ENCODE measurements at places on chromosomes 4 and X.

DNA sequence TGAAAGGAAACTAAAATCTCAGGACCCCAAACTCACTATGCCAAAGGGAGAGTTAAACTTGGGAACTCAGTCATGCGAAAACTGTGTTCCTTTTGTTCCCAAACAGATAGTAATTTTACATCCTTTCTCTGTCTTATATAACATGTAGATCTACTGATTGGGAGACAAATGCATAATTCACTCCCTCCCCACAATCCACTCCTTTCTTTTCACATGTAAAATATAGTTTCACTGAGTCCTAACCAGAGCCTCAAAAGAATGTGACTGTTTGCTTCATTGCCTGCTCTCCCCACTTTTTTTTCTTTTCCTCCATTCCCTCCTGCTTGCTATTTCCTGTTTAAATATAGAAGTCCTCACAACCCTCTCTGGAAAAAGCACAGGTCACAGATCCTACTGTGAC is 699.3 kb upstream of the ADGRL3 start:
- no peak for DNase-seq

- DNase-seq, result no peak
Observed at GRCh38 chrX:149567621-149568417, 18.1 kb upstream of the HSFX3 start.

GRCh38 chr4:86975927-86976326 is 41.1 kb downstream of the AFF1 start:
- DNase-seq, result no peak

- no peak for DNase-seq
Observed at GRCh38 chr4:119264743-119265142, 52.2 kb downstream of the USP53 start.

DNA sequence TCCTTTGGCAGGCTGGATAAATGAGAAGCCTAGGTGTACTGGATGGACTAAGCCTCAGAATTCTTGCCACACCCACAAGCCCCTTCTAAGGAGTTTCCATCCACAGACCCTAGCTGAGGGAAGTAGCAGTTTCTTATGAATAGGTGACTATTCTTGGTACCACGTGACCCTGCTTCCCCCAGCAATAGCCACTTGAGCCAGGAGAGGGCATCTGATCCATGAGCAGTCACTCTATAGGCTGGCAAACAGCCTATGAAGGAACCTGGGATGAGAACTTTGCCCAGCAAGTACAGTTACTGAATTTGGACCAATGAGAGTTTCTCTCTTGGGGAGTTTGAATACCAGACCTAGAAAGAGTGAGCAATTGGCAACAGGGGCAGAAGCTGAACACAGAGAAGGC is 84.0 kb downstream of the RTL9 start:
- no peak for DNase-seq

- DNase-seq, result no peak
Observed at GRCh38 chr4:108833046-108833445, 70.2 kb upstream of the ETNPPL start.

- no peak for DNase-seq
Observed at GRCh38 chr4:153296040-153296823, 48.3 kb upstream of the MND1 start.

DNA sequence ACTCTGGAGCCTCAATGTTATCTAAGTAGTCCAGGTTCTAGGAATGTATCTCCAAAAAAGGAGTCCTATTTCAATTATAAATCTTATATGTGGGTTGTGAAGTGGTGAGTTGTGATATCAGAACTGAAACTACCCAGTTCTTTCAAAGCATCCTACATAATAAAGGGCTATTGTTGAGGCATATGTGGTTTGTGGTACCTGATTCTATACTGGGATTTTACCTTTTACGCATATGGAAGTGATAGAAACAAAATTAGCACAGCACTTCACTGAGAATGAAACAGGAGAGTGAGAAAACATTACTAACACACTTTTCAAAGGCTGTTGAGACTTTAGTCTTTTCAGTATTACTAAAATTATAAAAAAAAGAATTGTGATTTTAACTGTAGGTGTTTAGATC is 417.7 kb upstream of the GALNT7 start:
- DNase-seq, result no peak

GRCh38 chr4:26356081-26356501 is 35.3 kb downstream of the RBPJ start:
- DNase-seq, result no peak

DNA sequence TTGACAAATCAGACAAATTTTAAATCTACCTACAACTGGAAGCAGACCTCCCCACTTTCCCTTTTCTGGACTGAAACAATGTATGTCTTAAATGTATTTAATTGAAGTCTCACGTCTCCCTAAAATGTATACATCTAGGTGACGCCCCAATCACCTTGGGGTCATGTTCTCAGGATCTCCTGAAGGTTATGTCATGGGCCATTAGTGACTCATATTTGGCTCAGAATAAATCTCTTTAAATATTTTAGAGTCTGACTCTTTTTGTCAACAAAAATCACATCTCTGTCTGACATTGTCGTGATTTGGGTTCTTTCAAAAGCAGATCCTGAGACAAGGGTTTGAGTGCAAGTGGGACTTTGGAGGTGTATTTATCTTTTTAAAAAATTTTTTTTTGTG is 26.2 kb upstream of the BOD1L1 start:
- no peak for DNase-seq

DNA sequence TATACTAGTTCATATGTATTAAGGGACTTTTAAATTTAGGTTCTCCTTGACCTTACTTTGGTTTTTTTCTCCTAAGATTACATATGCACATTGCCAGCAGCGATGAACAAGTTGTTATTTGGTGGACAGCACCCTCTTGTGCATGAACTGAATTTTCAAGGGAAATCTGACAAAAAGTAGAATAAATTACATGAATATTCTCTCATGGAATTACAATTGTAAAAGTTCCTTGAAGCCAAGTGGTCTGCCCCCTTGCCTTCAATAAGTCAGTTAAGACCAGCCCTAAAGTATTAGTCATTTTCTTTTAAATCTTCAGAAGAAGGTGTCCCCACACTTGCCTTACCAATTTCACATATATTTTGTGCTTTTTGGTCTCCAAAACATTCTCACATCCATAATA is 30.7 kb upstream of the SMARCA5 start:
- no peak for DNase-seq

Measured in stimulated activated CD8-positive, alpha-beta memory T cell treated with anti-CD3 and anti-CD28 coated beads, Interleukin-15, amount 100 ng/mL, for 1 hour (primary cell).